K562 (cell line): ENCODE measurements at places on chromosomes 4 and X. TPM values are rescaled to one million over a fixed set of nuclear protein-coding genes. Genes with fewer than 3 reads are reported as not detected.

Gene PFKFB1
- total RNA-seq = 0.24 TPM in 1 of 2 replicates, not detected in the other

DNA sequence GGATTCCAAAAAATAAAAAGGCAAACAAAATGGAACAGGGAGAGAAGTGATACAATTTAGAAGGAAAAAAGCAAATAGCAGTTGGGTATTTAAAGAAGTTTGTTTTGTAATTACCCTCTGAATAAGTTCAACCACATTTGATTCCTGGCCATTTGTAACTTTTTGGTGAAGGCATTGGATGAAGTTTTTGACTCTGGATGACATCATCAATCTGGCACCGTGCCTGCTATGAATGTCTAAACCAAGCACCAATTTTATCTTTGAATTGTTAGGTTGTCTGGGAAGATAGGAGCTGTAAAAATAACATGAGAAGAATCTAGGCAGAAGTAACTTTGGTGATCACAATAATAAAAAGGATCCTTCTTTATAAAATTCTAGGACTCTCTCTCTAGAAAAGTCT is 29.5 kb downstream of the TMPRSS11A start:
- DNase-seq = no peak

DNA sequence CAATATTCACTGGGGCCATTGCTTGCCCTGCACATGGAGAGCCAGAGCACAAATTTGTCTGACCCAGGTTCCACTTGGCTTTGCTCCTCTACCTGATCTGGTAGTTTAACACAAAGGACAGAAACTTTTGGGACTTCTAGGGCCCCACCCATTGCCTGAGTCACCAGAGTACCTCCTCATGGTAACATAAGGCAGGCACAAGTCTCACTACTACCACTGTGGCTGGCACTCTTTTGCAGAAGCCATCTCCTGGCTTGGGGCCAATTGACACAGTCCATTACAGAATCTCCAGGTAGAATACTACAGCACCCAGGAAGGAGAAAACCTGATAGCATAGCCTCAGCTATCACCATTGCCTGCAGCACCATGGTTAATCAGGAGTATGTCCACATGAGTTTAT is 52.6 kb upstream of the NAP1L2 start:
- no peak for DNase-seq

DNA sequence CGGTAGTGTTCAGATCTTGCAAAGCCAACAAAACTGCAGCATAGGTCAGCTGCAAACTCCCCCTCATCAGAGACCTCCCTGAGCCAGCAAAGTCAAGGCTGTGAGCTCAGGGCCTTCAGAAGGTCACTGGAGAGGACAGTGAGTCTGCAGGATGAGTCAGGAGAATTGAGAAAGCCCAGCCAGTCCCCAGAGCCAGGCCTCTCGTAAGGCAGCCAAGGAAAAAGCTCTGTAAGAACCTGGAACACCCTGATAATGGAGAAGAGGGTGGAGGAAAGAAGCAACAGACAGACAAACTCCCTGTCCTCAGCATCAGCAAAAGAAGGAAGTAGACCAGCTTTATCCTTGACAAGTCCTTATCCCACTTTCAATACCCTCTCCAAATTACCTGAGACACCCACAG is 33.0 kb downstream of the GRIA3 start:
- peak; percentile 83 for DNase-seq

- DNase-seq = no peak
Measured at GRCh38 chr4:153170407-153170806, 33.8 kb upstream of the TRIM2 start.

- no peak for DNase-seq
Measured at GRCh38 chr4:147913137-147913536, 181.2 kb downstream of the ARHGAP10 start.

GRCh38 chr4:138177278-138177968 is 64.7 kb downstream of the SLC7A11 start:
- no peak for DNase-seq
